ENCODE measurements at places on chromosomes 4 and X.

- no peak for DNase-seq
Observed at GRCh38 chrX:67612231-67612630, 68.4 kb downstream of the AR start.

- DNase-seq: peak; percentile 13
Observed at GRCh38 chr4:80097400-80098177, 24.6 kb upstream of the ANTXR2 start.

DNA sequence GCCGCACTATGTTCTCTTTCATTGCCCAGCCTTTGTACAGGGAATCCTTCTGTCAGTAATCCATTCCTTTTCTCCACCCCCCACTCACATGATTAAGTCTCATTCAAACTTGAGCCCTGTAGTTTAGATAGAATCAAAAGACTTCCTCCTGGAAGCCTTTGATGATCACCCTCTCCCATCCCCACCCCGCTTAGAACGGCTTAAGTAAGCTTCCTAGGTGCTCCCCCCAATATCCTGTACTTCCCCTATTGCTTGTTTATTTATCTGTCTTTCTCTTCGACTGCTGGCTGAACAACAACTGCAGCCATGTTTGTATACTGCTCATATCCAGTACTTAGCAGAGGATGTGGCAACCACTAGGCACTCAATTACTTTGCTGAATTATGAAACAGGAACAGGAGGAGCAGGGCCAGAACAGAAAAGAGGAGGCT, 38.5 kb upstream of the GPC3 start:
- no peak for DNase-seq

DNA sequence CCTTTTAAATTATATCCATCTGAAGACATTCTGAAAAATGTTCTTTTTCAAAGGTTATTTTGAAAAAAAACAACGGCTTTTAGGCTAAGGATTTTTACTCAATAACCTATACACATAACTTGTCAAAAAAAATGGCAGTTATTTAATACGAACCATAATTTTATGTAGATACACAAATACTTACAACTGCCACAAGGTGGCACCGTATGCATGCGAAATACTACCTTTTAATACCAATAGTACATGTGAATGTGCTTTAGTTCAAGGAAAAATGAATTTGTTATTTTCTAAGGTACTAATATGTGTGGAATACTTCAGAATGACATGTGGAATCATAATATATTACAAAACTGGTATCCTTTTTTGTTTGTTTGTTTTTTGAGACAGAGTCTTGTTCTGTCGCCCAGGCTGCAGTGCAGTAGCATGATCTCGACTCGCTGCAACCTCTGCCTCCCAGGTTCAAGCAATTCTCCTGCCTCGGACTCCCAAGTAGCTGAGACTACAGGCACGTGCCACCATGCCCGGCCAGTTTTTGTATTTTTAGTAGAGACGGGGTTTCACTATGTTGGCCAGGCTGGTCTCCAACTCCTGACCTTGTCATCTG, 4.6 kb upstream of the MAD2L1 start:
- DNase-seq: no peak

- no peak for DNase-seq
Observed at GRCh38 chr4:4470208-4470607, 71.6 kb downstream of the STX18 start.

DNA sequence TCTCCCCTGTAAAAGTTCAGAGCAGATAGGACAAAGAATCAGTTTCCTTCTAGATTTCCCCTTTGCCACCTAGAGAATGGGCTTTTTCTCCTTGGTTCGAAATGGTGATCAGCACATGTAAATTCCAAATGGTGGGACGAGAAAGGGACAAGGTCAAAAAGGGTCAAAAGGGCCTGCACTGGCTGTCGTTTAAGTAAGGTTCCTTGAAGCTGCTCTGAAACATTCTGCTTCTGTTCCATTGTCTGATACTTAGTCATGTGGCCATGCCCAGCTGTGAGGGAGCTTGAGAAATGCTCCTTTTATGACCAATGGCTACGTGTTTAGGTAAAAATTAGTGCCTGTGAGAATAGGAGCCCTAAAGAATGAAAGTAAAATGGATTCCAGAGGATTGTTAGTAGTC, 165.9 kb upstream of the CENPE start:
- no peak for DNase-seq

DNA sequence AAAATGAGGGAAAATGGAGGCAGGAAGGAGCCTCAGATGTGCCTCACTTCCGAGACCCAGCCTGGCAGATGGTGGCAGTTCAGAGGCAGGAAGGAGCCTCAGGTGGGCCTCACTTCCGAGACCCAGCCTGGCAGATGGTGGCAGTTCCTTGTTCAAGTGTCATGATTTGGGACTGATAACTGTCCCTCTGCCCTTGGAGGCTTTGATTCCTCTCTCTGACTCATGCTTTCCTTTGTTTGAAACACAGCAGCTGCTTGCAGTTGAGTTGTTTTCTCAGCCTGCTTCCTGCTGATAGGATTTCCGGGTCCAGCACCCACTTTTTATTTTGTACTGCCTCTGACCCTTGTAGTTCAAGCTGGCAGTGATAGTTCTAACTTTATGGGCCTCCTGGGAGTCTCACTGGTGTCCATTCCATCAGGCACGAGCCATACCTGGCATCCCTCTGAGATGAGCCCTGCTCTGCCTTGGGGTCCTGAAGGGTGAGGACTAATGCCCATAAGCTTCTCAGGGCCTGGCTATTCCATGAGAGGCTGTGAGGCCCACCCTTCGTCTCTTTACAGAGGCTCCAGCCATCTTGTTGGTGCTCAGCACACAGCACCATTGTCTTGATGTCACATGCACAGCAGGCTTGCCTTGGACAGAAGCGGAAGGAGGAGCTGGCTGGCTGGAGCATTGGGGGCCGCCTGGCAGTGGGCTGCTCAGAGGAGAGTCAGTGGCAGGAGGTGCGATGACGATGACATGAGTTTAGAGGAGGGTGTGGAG, 13.0 kb downstream of the RGS12 start:
- no peak for DNase-seq

GRCh38 chr4:60366661-60367060, 833.5 kb upstream of the ADGRL3 start:
- DNase-seq: no peak

DNA sequence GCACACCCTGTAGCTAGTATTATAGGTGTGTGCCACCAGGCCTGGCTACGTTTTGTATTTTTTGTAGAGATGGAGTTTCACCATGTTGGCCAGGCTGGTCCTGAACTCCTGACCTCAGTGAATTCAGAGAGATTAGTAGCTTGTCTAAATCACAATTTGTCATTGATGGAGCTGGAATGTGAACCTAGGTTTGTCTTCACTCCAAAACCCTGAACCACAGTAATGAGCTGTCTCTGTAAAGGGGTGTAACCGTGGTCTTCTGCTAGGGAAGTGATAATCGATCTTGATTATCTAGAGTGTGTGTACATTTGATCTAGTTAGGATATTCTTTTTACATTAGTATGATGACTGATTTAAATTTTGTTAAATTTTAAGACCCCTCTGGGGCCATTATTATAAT, 8.3 kb downstream of the ARHGAP10 start:
- no peak for DNase-seq

DNA sequence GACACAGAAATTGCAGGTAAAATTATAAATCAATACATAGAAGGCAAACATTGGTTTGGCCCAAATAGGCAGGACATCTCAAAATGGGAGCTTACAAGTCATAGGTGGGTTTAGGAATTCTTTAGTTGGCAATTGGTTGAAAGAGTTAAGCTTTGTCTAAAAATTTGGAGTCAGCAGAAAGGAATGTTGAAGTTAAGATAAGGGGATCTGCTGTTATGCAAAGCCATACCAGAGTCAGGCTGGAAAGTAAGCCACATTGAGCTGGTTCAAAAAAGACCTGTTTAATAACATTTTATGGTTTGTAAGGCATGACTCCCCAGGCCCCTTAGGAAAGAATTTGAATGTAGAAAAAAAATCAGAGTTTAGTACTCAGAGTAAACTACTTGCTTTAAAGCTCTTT, 92.6 kb downstream of the IL13RA2 start:
- DNase-seq: no peak

DNA sequence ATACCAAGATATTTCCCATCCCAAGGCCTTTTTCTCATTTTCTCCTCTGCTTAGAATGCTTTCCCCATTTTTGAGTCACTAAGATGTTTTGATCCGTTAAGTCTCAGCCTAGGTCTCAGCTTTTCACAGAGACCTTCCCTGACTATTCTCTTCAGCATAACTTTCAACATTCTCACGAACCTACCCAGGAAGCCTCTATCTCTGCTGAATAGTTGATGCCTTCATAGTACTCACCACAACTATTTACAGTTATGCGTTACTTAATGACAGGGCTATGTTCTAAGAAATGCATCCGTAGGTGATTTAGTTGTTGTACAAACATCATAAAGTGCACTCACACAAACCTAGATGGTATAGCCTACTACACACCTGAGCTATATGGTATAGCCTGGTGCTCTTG, 64.5 kb downstream of the ARL9 start:
- no peak for DNase-seq

DNA sequence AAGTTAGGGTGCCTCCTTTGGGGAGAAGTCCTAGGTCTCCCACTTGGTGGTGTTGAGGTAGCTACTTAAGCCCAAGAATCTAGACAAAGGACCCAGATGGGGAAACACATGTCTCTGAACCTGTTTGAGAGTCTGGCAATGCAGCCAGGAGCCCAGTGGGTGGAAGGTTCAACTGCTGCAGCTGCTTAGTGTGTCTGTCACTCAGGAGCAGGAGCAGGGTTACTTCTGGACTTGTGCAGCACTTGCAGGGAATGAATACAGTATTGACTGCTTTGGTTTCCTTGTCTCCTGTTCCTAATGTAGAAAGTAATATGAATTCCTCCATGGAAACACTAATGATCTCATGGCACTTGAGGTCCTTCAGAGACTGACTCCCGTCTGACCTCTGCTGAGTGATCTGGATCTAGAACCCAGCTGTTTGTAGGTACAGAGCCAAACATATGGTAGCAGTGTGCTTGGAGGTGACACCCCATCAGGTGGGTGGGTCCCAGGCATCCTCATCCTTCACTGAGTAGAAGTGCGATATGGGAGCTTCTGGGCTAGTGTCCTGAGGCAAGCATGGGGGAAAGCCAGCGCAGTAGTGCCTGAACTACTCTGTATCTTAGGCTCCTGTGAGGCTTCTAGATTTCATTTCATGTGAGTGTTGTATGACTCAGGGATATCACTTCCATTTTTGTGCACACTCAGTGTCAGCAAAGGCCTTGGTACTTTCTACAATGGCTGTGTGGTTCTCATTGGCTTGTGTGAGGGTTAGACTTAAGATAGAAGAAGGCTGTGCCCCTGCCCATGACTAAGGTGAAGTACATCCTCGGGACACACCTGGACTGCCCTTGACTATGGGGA, 85.0 kb upstream of the WDR1 start:
- no peak for DNase-seq

- DNase-seq: no peak
Observed at GRCh38 chr4:25321703-25322102, 9.1 kb downstream of the ZCCHC4 start.

GRCh38 chr4:17166954-17167353, 268.5 kb upstream of the LDB2 start:
- no peak for DNase-seq

DNA sequence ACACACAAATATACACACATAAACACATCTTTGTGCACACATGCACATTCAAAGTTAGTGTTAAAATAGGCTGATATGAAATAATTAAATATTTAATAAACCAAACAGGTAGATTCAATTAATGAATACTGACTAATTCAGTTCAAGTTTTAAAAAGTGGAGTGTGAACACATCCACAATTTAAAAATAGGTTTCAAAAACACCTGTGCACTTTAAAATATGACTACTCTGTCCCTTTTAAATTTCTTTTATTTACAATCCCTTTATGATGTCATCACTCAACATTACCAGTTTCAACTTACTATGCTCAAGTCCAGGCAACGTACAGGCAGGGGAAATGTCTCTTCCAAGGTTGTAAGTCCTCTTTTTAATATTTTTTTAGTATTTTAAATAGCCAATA, at the start of gene CYLC1:
Gene CYLC1 (plus strand): TSS at position 301 of the 400 bp plus-strand sequence. CDS start 37 bp downstream, at position 338.
- no peak for DNase-seq

- DNase-seq: no peak
Observed at GRCh38 chr4:108029016-108029720, 39.5 kb downstream of the HADH start.

- DNase-seq: no peak
Observed at GRCh38 chrX:136423724-136424123, 64.0 kb upstream of the BRS3 start.

- DNase-seq: no peak
Observed at GRCh38 chrX:107669261-107669660, 41.0 kb downstream of the PRPS1 start.

GRCh38 chr4:85778632-85779131, 303.7 kb downstream of the ARHGAP24 start:
- no peak for DNase-seq

DNA sequence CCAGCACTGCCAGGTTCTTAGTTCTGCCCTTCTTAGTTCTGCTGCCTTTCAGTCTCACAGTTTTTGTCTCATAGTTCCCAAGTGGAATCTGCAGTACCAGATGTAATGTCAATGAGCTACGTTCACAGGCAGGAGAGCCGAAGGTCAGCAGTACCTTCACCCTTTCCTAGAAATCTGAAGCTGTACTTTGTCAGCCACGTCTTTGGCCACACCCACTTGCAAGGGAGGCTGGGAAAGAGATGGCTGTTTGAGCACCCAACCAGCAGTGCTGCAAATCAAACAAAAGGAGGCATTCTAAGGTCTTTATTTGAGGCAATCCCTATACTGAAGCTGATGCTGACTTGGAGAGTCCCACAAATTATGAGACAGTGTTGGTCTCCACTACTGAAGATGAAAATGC, 199.1 kb upstream of the NPY2R start:
- no peak for DNase-seq

GRCh38 chr4:56870946-56871345, 36.8 kb upstream of the REST start:
- DNase-seq: no peak

DNA sequence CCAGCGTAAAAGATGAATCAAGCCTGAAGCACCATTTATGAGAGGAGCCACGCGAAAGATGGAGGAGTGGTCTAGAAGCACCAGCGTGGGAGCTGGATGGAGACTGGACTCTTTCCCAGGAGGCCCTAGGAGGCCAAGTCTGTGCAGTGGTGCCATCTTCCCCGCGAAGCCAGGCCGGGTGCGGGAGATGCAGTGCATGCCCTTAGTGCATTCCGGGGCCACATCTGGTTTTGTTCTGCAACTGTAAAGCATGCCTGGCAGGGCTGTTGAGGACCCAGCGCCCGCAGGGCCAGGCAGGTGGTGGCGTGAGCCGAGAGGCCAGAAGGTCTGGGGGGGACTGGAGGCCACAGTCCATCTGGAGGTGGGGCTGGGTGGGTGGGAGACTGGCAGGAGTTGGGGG, 78.6 kb upstream of the ADRA2C start:
- no peak for DNase-seq

GRCh38 chrX:133913658-133914388, 71.6 kb downstream of the GPC3 start:
- no peak for DNase-seq

DNA sequence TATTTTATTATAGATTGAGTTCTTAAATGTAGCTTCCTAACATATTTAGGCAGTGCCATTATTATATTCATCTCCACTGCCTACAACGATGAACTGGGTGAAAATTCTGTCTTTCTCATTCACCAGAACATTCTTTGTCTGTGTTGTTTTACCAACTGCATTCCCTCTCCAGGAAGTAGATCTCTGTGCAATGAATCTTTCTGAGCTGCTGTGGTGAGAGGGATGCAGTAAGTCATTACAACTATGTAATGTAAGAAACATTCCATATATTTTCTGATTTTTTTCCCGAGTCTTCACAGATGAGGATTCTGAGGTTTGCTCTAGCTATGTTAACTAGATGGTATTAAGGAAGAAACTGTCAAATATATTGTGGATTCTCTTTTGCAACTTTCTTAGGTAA, 811.9 kb upstream of the PCDH7 start:
- DNase-seq: no peak

- DNase-seq: no peak
Observed at GRCh38 chr4:16715482-16715881, 183.0 kb downstream of the LDB2 start.

Measured in H54 (cell line).